Activated CD4-positive, alpha-beta T cell treated with anti-CD3 and anti-CD28 coated beads for 4 hours (primary cell): ENCODE measurements at places on chromosomes 2 and 18.

DNA sequence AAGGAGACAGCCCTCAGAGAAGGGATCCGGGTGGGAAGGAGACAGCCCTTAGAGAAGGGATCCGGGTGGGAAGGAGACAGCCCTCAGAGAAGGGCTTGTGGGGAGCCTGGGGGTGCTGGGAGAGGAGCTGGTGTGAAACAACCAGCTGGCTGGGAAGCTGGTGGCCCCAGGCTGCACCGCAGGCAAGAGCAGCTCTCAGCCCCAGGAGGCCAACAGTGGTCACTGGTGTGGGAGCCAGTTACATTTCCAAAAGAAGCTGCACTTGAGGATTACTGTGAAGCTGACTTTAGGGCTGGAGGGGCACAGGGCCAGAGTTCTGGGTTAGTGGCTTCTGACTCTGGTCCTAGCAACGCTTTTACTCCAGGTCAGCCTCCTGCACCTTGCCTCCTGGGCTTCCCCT, 3.3 kb downstream of the HES6 start:
- no peak for DNase-seq

GRCh38 chr2:138234265-138234664, 267.3 kb upstream of the SPOPL start:
- no peak for DNase-seq

GRCh38 chr2:201996006-201996405, 37.6 kb upstream of the FZD7 start:
- no peak for DNase-seq

DNA sequence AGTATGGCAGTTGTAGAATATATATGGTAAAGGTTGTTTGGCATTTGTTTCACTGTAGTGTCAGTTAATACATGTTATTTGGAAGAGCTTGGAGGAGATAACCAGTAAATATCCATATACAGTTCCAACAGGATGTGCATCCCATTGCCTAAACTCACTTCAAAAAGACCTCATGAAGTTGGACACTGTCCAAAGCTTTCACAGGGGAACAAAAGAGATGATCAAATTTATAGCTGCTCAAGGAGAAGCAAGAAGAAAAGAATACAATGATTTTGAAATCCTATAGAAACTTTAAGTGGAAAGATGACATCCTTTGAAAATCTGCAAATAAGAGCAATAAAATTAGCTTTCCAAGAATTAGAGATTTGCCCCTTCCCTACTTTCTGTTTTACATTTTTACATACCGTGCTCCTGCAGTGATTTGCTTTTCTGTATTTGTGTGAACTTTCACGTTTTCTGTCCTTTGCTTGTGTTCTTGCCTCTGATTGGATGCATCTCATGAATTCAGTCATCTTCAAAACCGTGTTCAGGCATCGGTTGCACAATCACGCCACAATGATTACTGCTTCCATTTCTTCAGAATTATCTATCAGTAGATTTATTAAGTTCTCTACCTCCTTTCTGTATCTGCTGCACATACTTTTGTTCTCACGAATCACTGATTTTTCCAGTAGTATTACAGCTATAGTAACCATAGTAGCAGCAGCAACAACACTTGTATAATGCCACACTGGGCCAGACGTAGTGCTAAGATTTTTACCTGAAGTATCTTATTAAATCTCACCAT, 83.8 kb downstream of the PARD3B start:
- no peak for DNase-seq

DNA sequence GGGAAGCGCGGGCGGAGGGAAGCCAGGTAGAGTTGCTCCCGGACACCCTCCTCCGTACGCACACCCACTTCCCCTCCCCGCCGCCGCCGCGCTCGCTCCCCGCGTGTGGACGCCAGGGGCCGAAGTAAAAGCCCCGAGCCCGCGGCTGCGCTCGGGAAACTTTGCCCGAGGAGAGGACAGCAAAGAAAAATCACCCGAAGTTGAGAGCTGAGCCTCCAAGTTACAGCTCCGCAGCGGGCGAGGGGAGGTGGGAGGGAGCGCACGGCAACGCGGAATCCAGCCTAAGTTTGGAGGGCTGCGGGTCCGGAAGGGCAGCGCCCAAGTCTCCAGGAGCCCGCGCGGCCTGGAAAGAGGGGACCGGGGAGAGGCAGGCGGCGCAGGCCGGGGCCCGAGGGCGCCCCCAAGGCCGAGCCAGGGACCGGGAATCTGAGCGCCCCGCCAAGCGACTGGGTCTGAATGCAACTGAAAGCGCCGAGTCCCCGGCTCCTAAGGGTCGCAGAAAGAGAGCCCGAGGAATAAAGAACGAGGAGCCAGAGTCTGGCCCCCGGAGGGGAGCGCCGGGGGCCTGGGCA, 706 bp upstream of the BCL11A start:
- no peak for DNase-seq

DNA sequence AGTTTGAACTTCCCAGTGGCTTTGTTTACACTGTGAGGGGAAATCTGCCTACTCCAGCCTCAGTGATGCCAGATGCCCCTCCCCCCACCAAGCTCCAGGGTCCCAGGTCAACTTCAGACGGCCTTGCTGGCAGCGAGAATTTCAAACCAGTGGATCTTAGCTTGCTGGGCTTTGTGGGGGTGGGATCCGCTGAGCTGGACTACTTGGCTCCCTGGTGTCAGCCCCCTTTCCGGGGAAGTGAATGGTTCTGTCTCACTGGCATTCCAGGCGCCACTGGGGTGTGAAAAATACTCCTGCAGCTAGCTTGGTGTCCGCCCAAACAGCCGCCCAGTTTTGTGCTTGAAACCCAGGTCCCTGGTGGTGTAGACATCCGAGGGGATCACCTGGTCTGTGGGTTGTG, 70.0 kb upstream of the NEUROD1 start:
- no peak for DNase-seq

- no peak for DNase-seq
Measured at GRCh38 chr2:110816404-110817365, 84.3 kb downstream of the ACOXL start.
